ENCODE measurements at places on chromosomes 5 and 9.

GRCh38 chr5:41772785-41773442, 97.3 kb downstream of the OXCT1 start:
- no peak overlapping the region for H3K4me3 ChIP-seq
- no peaks in the 10 kb centered on the region for H3K36me3 ChIP-seq
- H3K4me1 ChIP-seq = no peaks in the 10 kb centered on the region
- no peak overlapping the region for H3K27ac ChIP-seq
- no peak for DNase-seq

DNA sequence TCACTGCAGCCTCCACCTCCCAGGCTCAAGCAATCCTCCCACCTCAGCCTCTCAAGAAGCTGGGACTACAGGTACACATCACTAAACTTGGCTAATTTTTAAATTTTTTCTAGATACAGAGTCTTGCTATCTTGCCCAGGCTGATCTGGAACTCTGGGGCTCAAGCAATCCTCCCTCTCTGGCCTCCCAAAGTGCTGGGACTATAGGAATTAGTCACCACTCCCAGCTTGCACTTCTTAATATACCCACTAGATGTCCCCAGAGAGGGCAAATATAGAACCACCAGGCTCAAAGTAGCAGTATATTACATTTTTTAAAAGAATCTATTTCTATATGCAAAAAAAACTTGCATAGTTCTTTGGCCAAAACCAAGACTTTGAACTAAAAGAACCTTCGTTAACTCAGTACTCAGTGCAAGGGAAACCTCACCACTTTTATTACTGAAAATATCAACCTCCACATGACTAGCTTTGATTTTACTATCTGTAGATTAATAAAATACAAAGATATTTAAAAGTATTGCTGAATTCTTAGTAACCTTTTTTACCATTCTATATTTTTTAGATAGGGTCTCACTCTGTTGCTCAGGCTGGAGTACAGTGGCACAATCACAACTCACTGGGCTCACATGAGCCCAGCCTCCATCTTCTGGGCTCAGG, 25.8 kb upstream of the HSD17B3 start:
- DNase-seq = peak; percentile 27
- H3K4me1 ChIP-seq = no peaks in the 10 kb centered on the region
- no peaks in the 10 kb centered on the region for H3K27me3 ChIP-seq
- no peaks in the 10 kb centered on the region for H3K36me3 ChIP-seq

GRCh38 chr9:82997476-82998140, 65.3 kb downstream of the RASEF start:
- H3K4me3 ChIP-seq = no peak overlapping the region
- peaks cover 3% of the 10 kb centered on the region for H3K4me1 ChIP-seq
- no peaks in the 10 kb centered on the region for H3K36me3 ChIP-seq

DNA sequence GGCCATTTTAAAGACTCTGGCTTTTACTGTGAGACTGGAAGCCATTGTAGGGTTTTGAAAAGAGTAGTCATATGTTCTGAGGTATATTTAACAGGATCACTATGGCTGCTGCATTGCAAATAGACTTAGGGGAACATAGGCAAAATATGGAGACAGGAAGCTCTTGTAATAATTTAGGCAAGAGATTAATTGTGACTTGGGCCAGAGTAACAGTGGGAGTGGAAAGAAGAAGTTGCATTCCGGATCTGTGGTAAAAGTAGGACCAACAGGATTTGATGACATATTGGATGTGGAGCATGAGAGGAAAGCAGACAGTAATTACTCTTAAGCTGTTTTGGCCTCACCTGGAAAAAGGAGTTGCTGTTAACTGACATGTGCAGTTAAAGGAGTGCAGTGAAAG, 85.6 kb downstream of the SMIM15 start:
- H3K27ac ChIP-seq = no peak overlapping the region
- no peak for DNase-seq
- no peak overlapping the region for H3K4me3 ChIP-seq
- H3K27me3 ChIP-seq = no peaks in the 10 kb centered on the region
- H3K4me1 ChIP-seq = peaks cover 5% of the 10 kb centered on the region
